Body of pancreas (tissue), 4 donors: ENCODE measurements at places on chromosomes 11 and 22. TPM values are rescaled to one million over a fixed set of nuclear protein-coding genes. Genes with fewer than 3 reads are reported as not detected.

DNA sequence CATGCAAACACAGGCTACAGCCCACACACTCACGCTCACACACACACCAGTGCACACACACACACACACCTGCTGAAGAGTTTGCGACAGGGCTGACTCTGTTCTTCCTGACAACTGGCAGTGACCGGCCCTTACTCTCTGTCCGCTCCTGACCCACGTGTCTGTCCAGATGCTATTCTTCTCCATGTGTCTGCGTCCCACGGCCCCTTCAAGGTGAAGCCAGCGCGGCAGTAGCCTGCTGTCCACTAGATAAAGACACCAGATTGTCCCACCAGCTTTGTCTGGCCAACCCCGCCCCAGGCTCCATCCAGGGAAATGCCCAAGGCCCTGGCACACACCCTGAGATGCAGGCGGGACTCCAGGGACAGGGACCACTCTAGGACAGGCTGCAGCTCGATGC is 713.9 kb downstream of the BRD1 start:
- no peak overlapping the region for H3K4me3 ChIP-seq
- H3K27ac ChIP-seq, result no peak overlapping the region
- no peaks in the 10 kb centered on the region for H3K36me3 ChIP-seq

DNA sequence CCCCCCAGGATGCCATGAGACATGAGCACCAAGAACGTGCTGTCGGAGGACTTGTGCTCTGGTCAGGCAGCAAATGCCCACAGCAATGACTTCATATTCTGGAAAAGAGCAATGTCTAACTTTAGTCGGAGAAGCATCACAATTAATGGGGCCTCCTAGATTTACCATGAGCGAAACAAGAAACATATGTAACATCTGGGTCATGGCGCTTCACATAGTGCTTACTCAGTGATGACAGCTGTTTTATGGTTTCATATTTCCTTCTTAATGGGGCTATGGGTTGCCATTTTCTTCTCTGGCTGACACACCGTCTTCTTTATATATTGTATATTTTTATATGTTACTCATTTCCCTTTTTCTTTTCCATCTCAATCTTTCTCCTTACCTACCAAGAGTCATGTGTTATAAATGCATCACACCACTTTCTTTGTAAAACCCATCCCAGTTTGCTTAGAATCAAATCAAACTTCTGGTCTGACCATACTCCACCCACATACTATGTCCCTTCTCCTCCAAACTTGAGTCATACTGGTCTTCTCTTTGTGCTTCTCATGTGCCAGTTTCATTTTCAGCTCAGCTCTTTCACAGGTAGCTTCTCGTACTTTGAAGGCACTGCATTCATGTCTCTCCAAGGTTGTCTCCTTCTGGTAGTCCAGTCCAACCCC is 9.4 kb upstream of the CASP12 start:
- H3K27ac ChIP-seq, result no peak overlapping the region
- no peak for DNase-seq
- no peak overlapping the region for H3K4me3 ChIP-seq
- H3K36me3 ChIP-seq, result no peaks in the 10 kb centered on the region

DNA sequence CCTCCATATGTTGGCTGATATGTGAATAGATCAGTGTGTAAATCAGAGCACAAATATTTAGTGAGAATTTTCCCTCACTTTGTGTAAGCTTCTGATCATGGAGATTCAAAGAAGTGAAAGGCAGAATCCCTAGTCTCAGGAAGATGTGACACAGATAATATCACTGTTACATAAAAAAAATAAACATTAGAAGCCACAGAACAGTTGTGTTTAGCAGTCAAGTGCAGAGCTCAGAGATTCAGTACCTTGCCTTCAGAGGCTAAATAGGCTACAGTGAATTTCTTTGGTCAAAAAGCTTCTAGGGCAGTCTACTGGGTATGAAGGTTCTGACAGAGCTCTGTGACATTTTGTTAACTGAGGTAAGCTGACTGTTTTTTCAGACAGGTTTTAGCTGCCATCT is 591.5 kb downstream of the METTL15 start:
- no peaks in the 10 kb centered on the region for H3K4me1 ChIP-seq
- no peak overlapping the region for H3K4me3 ChIP-seq
- no peak overlapping the region for H3K27ac ChIP-seq
- no peaks in the 10 kb centered on the region for H3K36me3 ChIP-seq
- no peak for DNase-seq

DNA sequence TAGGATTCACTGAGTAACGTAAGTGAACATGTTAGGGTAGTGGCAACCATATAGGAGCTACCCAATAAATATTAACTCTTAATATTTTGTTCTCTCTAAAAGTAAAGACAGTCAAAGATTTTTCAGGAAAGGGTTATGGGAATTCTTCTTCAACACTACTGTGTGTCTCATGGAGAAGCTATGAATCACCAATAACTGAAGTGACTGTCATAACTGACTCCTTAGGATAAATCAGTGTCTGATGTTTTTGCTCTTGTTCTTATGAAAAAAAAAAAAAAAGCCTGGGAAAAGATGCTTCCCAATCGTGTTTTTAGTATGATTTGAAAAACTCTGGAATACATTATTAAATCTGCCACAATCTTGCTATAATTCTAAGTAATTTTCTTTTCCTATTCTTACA is 111.2 kb upstream of the CEP126 start:
- H3K4me3 ChIP-seq, result no peak overlapping the region
- no peaks in the 10 kb centered on the region for H3K27me3 ChIP-seq
- H3K4me1 ChIP-seq, result no peaks in the 10 kb centered on the region
- DNase-seq, result no peak
- H3K27ac ChIP-seq, result no peak overlapping the region

- H3K27me3 ChIP-seq, result no peaks in the 10 kb centered on the region
- no peak for DNase-seq
- no peak overlapping the region for H3K27ac ChIP-seq
- H3K36me3 ChIP-seq, result no peaks in the 10 kb centered on the region
Observed at GRCh38 chr11:27229511-27230191, 133.4 kb downstream of the CCDC34 start.

- H3K4me1 ChIP-seq, result no peaks in the 10 kb centered on the region
- no peaks in the 10 kb centered on the region for H3K27me3 ChIP-seq
- DNase-seq, result no peak
- H3K27ac ChIP-seq, result no peak overlapping the region
Observed at GRCh38 chr11:72274435-72274834, 30.5 kb upstream of the PHOX2A start.

DNA sequence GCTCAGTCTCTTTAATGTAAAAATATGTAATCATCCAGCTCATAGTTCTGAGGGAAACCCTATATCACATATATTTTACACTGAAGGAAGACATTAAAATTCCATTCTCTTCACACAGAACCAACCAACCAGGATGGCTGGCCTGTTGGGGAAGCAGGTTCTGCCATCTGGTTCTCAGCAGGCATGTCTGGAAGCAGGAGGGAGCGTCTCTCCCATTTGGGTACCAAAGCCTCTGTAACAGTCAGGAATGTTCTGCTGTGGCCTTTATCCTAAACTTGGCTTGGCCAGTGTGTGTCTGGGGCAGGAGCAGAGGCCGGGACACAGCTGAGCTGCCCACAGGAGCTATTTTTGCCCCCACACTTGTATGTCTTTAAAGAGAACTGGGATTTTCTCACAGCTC is 29.2 kb downstream of the SGSM3 start:
- no peak for DNase-seq
- H3K36me3 ChIP-seq, result peaks cover 5% of the 10 kb centered on the region
- H3K4me3 ChIP-seq, result no peak overlapping the region
- H3K27ac ChIP-seq, result no peak overlapping the region

DNA sequence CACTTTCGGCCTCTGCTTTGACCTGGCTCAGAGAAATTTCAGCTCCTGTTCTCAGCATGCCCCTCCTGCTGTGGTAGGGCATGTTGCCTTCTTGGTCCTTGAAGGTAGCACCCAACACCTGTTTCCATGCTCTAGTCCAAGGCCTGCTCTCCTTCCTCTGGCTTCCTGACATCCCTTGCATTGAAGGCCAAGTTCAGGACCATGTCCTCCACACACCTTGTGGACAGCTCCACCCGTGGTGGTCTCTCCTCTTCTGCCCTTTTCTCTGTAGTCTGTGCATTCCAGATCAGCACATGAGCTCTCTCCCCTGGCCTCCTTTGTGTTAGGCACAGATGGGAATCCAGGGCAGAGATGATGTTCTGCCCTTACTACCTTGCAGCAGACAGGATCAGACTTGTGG is 225.3 kb downstream of the ADAMTS15 start:
- DNase-seq, result no peak
- H3K27me3 ChIP-seq, result no peaks in the 10 kb centered on the region
- peaks cover 9% of the 10 kb centered on the region for H3K4me1 ChIP-seq
- no peak overlapping the region for H3K27ac ChIP-seq
- H3K4me3 ChIP-seq, result no peak overlapping the region
- no peaks in the 10 kb centered on the region for H3K36me3 ChIP-seq

DNA sequence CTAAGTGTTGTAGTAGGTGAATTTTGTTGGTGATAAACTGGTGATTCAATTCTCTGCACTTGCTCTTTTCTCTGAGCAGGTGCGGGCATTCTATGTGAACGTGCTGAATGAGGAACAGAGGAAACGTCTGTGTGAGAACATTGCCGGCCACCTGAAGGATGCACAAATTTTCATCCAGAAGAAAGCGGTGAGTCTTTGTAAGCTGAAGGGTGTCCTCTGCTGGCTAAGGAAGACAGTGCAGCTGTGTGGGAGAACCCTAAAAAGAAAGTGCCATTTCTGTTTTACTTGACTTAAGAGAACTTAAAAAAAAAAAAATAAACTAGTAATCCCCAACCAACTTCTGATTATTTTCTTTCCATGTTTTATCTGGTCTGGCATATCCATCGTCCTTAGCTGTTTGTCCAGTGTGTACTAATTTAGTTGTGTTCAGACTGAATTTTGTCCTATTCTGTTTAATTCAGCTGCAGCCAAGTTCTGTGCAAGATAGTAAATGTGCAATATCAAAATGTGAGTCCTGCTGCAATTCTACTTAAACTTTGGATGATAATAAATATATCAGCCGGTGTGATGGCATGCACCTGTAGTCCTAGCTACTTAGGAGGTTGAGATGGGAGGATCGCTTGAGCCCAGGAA is 29.6 kb downstream of the CAT start:
- DNase-seq, result peak; percentile 37
- H3K4me3 ChIP-seq, result no peak overlapping the region
- no peaks in the 10 kb centered on the region for H3K4me1 ChIP-seq
- H3K27me3 ChIP-seq, result no peaks in the 10 kb centered on the region

DNA sequence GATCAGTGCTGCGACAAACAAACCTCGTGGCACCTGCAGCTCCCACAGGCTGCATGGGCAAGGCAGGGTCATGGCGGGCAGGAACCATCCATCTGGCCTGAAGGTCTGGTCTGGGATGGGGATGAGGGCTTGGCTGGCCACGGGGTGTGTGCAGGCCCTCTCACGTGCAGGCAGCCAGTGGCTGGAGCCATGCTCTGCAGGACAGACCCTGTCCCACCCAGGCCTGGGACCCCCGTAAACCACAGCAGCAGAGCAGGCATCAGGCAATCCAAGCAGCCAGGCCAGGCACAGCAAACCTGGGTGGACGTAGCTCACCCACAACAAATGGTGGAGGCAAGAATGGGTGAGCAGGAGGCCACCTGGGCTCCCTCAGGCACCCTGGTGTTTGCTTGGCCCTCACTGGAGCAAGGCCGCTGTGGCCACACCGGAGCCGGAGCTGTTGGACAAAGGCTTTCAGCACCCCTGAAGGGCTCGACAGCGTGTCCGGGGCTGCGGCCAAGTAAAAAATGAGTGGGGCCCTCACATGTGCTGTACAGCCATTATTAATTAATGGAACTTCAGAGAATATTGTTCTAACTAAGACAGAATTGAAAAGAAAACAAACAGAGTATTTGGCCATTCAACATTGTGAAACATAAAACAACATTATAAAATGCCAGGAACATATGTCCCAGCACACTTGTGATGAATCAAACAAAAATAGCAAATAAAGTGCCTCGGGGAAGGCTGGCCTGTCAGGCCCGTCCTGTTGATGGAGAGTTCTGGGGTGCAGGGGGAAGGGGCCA is 24.0 kb upstream of the GNB1L start:
- peaks cover 12% of the 10 kb centered on the region for H3K4me1 ChIP-seq
- H3K4me3 ChIP-seq, result no peak overlapping the region
- H3K27ac ChIP-seq, result no peak overlapping the region
- DNase-seq, result peak; percentile 3
- no peaks in the 10 kb centered on the region for H3K36me3 ChIP-seq

- peaks cover 34% of the 10 kb centered on the region for H3K4me1 ChIP-seq
- peak; percentile 34 for DNase-seq
- H3K27me3 ChIP-seq, result no peaks in the 10 kb centered on the region
- H3K36me3 ChIP-seq, result no peaks in the 10 kb centered on the region
Observed at GRCh38 chr11:102279641-102280170, 37.6 kb upstream of the BIRC3 start.

DNA sequence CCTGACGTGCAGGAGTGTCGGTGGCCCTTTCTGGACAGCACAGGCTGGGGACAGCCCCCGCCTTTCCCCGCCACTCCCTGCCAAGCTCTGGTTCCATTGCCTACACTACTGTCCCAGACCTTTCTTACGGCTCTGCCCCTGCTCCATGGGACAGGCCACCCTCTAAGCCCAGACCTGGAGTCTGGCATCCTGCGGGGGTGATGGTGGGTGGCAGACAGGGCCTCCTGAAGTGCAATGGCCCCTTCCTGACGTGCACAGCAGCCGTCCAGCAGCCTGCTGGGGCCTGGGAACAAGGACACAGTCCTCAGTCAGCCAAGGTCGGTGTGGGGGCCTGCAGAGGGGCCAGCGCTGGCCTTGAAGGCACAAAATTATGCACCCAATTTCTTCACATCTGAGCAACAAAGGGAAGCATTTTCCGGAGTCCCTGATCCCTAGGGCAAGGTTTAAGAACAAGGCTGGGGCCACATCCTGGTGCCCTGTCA is 79.7 kb upstream of the KCNQ1OT1 start:
- peak overlapping the region; percentile 87 for H3K27ac ChIP-seq
- peaks cover 49% of the 10 kb centered on the region for H3K4me1 ChIP-seq
- H3K4me3 ChIP-seq, result no peak overlapping the region

GRCh38 chr22:36873614-36874308 is 13.0 kb downstream of the NCF4 start:
- H3K27ac ChIP-seq, result no peak overlapping the region
- DNase-seq, result peak; percentile 56
- H3K4me1 ChIP-seq, result peaks cover 13% of the 10 kb centered on the region
- H3K4me3 ChIP-seq, result no peak overlapping the region
- no peaks in the 10 kb centered on the region for H3K27me3 ChIP-seq

The ELMOD1 gene
- total RNA-seq, result not detected

The ARHGAP32 gene
- 26.0 TPM for total RNA-seq

The GGT1 gene
- 45.4 TPM for total RNA-seq

The ROM1 gene
- 1.8 TPM for total RNA-seq

The OR10A6 gene
- total RNA-seq, result not detected

The SHANK2 gene
- 44.4 TPM for total RNA-seq

The OR2AG2 gene
- total RNA-seq, result under 0.01 TPM

The MISFA gene
- total RNA-seq, result not detected

The CYTH4 gene
- 7.9 TPM for total RNA-seq

The MMP13 gene
- total RNA-seq, result not detected

The BACE1 gene
- 70.5 TPM for total RNA-seq

The TESMIN gene
- 7.9 TPM for total RNA-seq

The RASSF10 gene
- total RNA-seq, result not detected
